Kidney (tissue), 22 donors: ENCODE measurements at places on chromosomes 5 and 9. TPM values are rescaled to one million over a fixed set of nuclear protein-coding genes. Genes with fewer than 3 reads are reported as not detected.

Gene CD72
- polyA plus RNA-seq = 2.3 TPM

- H3K27me3 ChIP-seq = no peaks in the 10 kb centered on the region
- no peak overlapping the region for H3K27ac ChIP-seq
- no peaks in the 10 kb centered on the region for H3K4me1 ChIP-seq
- H3K4me3 ChIP-seq = no peak overlapping the region
Observed at GRCh38 chr9:89677702-89678395, 73.0 kb downstream of the GADD45G start.

Gene FGF1
- 89.7 TPM for polyA plus RNA-seq

DNA sequence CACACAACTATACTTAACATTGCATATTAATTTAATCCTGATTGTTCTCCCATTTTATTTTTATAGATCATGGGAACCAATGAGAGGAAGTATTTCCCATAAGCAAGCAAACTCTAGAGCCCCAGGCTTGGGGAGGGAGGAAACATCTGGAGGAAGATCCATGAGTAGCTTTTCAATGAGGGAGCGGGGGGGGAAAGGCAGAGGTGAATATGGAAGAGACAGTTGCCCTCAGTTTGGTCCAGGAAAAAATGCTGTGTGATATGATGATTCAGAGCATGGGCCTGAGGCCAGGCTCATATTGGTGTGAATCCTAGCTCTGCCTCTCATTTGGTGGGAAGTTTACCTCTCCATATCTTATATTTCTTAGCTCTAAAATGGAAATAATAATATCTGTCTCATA lies 42.2 kb upstream of the ALDOB start:
- DNase-seq = no peak
- H3K27ac ChIP-seq = no peak overlapping the region
- no peak overlapping the region for H3K4me3 ChIP-seq
- no peaks in the 10 kb centered on the region for H3K27me3 ChIP-seq
- H3K36me3 ChIP-seq = no peaks in the 10 kb centered on the region

DNA sequence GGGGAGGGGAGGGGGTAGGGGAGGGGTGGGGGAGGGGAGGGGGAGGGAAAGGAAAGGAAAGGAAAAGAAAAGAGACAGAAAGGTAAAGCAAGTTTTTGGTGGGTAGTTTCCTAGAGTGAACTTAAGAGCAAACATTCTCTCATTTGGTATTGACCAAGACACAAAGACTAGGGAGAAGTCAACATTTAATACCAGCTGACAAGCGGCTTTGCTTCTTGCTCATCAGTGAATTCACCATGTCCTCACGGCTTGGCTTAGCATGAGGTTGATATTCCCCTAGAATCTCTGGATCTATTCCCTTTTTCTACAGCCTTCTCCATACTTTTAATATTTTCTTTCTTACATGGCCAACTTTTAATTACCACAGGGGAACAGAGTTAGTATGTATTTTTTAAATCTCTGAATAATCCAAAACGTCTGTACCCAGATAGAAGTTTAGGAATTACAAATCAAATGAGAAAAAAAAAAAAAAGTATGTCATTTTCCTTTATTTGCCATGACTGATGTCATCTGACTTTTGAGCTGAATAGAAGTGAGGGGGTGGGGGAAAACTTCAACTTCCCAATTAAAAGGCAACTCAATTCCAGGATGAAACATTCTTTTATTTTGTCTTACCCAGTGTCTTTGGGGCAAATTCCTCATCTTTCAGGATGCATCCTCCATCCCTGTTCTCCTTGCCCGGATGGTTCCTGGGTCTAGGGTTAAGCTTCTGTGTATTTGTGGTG lies 40.1 kb upstream of the GLIS3 start:
- no peak overlapping the region for H3K4me3 ChIP-seq
- no peaks in the 10 kb centered on the region for H3K36me3 ChIP-seq
- no peak for DNase-seq
- no peak overlapping the region for H3K27ac ChIP-seq

DNA sequence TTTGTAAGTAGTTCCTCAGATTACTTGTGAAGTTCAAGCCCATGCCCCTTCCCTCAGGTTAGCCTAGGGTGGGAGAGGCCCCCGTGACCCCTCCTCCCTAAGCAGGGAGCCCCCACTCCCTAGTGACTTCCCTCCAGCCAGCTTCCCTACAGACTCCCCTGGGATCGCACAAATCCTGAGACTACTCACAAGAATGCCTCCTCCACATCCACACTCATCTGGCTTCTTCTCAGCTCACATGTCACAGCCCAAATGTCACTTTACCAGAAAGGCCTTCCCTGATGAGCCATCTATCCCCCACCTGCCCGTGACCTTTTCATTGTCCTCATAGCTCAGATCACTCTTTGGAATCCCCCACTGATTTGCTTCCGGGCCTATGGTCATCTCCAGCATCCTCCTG lies 96.7 kb upstream of the ARAP3 start:
- H3K36me3 ChIP-seq = no peaks in the 10 kb centered on the region
- H3K27ac ChIP-seq = no peak overlapping the region
- no peak overlapping the region for H3K4me3 ChIP-seq
- DNase-seq = no peak
- H3K4me1 ChIP-seq = no peaks in the 10 kb centered on the region

Gene UHRF2
- polyA plus RNA-seq = 14.2 TPM

- peaks cover 7% of the 10 kb centered on the region for H3K36me3 ChIP-seq
- H3K4me1 ChIP-seq = no peaks in the 10 kb centered on the region
- no peak for DNase-seq
- H3K4me3 ChIP-seq = no peak overlapping the region
Observed at GRCh38 chr9:127654619-127655018, 42.5 kb downstream of the STXBP1 start.

DNA sequence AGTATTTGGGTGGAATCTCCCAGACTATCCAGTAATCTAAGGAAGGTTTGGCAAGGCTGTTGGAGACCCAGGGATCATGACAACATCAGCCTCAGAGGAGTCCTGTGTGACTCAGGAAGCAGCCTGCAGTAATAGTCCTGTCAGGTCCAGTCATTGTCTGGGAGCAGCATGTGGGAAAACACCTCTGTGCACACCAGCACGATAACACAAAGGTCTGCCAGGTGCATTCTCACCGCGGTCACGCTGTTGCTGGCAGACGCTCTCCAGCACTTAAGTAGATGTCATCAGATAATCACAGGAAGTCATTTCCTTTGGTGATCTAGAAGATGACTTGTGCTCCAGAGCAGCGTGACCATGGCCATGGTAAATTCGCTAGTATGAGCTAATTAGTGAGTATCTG lies 99.2 kb upstream of the IQGAP2 start:
- no peak overlapping the region for H3K4me3 ChIP-seq
- no peak for DNase-seq
- no peaks in the 10 kb centered on the region for H3K36me3 ChIP-seq
- H3K27ac ChIP-seq = no peak overlapping the region

DNA sequence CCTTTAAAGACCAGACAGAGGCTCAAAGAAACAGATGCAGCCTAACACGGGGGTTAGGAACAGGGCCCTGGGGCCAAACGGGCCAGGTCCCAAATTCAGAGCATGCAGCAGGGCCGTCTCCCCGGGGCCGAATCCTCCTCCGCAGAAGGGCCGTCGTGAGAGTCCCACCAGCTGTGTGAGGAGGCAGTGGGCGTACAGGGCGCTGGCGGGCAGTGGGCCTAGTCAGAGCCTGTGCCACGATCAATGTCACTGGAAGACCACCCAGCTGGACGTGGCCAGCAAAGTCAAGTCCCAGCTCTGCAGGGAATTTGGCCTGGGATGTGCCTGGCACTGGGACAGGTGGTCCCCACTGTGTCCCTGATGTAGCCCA lies 15.8 kb upstream of the FCN2 start:
- H3K4me3 ChIP-seq = no peak overlapping the region
- peak; percentile 57 for DNase-seq
- H3K4me1 ChIP-seq = no peaks in the 10 kb centered on the region
- no peaks in the 10 kb centered on the region for H3K27me3 ChIP-seq
- no peaks in the 10 kb centered on the region for H3K36me3 ChIP-seq

GRCh38 chr5:165272436-165272835 lies 1767.0 kb downstream of the MAT2B start:
- H3K36me3 ChIP-seq = no peaks in the 10 kb centered on the region
- no peaks in the 10 kb centered on the region for H3K27me3 ChIP-seq
- H3K27ac ChIP-seq = no peak overlapping the region

Gene SLC1A1
- polyA plus RNA-seq = 19.6 TPM

DNA sequence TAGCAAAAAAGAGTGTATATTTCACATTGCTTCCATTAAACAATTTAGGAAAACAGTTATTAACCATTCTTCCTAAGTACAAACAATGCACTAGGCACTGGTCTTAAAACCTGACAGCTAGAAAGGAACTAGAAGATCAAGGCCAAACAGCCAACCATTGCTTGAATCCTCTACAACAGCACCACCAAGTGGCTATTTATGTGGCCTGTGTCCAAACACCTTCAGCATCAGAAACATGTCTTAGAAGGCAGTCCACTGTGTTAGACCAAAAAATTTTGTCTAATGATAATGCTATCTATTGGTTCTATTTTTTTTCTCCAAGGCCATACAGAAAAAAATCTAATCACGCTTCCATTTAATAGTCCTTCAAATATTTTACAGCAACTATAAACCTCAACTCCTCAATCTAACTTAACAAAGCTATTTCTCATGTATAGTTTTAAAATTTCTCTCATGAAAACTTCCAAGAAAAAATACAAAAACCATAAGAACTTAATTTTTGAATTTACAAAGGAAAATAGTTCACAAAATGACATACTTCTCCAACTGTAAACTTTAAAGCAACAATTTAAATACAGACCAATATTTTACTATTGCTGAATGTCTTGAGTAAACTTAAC lies 36.1 kb downstream of the CAAP1 start:
- no peak for DNase-seq
- H3K4me1 ChIP-seq = no peaks in the 10 kb centered on the region
- peaks cover 3% of the 10 kb centered on the region for H3K36me3 ChIP-seq
- H3K4me3 ChIP-seq = no peak overlapping the region
- no peaks in the 10 kb centered on the region for H3K27me3 ChIP-seq

Gene CDH18
- polyA plus RNA-seq = not detected

Gene MYOT
- 2.3 TPM for polyA plus RNA-seq

Gene DMRT2
- polyA plus RNA-seq = 38.3 TPM

Gene MSANTD3
- 16.7 TPM for polyA plus RNA-seq

Gene CCDC152
- polyA plus RNA-seq = 0.15 TPM

GRCh38 chr9:3473405-3473804 lies 52.4 kb downstream of the RFX3 start:
- H3K27me3 ChIP-seq = no peaks in the 10 kb centered on the region
- no peak overlapping the region for H3K4me3 ChIP-seq
- no peak overlapping the region for H3K27ac ChIP-seq

DNA sequence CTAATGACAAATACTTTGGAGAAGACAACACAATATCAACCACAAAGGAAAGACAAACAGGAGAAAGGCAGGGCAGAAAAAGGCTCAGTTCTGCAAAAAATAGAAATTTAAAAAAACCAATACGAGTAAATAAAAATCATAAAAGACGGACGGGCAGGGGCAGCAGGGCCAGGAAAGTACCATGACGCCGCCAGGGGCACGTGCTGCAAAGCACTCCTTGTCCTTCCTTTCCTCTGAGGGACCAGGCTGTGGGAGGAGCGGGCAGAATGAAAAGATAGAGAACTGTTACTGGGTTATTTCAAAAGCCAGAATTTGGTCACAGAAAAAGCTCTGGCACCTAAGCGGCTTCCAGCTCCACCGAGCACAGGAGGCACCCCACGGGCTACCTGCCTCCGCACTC lies 53.9 kb downstream of the HABP4 start:
- no peaks in the 10 kb centered on the region for H3K4me1 ChIP-seq
- DNase-seq = no peak
- H3K36me3 ChIP-seq = no peaks in the 10 kb centered on the region
- no peak overlapping the region for H3K4me3 ChIP-seq
- no peaks in the 10 kb centered on the region for H3K27me3 ChIP-seq
- H3K27ac ChIP-seq = no peak overlapping the region

DNA sequence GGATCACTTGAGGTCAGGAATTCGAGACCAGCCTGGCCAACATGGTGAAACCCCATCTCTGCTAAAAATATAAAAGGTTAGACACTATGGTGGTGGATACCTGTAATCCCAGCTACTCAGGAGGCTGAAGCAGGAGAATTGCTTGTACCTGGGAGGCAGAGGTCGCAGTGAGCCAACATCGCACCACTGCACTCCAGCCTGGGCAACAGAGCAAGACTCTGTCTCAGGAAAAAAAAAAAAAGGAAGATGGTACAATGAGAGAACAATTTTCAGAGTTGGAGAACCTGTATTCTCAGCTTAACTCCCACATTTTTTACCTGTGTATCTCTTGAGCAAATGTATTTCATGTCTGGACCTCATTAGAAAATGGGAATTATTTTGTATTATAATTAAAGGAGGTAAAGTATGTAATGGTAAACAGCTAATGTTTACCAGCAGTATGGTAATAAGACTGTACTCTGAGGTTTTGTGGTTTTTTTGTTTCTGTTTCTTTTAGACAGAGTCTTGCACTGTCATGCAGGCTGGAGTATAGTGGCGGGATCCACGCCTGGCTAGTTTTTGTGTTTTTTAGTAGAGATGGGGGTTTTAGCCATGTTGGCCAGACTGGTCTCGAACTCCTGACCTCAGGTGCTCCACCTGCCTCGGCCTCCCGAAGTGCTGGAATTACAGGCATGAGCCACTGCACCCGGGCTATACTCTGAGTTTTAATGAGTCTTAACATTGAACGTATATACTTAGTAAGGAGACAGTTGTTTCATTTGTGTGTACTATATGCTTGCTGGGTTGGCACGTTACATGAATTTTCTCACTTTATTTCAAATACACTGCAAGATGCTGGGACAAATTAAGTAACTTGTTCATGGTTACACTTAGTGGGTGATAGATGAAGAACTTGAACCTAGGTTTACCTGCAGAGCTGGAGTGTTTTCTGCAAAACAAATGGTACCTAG lies 16.2 kb downstream of the UHRF2 start:
- H3K27me3 ChIP-seq = no peaks in the 10 kb centered on the region
- H3K36me3 ChIP-seq = no peaks in the 10 kb centered on the region
- H3K4me3 ChIP-seq = no peak overlapping the region
- H3K4me1 ChIP-seq = no peaks in the 10 kb centered on the region
- H3K27ac ChIP-seq = no peak overlapping the region
- no peak for DNase-seq

DNA sequence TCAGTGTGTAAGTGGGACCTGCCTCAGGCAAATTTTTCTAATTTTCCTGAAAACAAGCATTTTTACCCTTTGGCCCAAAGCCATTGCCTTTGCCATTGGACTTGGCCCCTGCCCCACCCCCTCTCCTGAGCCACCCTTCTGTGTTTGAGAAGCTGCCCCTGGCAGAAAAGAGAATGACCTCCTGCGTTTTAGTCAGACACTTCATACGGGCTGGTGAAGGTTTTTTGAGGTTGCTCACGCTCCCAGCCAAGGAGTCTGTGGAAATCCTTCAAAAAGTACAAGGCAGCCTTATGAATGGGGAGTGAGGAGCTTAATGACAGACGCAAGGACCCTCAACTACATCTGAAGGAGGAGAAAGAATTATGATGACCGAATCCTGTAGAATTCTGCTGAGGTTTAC lies 308.9 kb downstream of the SLIT3 start:
- H3K27ac ChIP-seq = no peak overlapping the region
- H3K27me3 ChIP-seq = no peaks in the 10 kb centered on the region
- H3K36me3 ChIP-seq = no peaks in the 10 kb centered on the region
- no peaks in the 10 kb centered on the region for H3K4me1 ChIP-seq
- no peak overlapping the region for H3K4me3 ChIP-seq
- no peak for DNase-seq
